Placental pericyte (primary cell): ENCODE measurements at places on chromosomes 3 and 15. TPM values are rescaled to one million over a fixed set of nuclear protein-coding genes. Genes with fewer than 3 reads are reported as not detected.

MEGF11 gene
- total RNA-seq: under 0.01 TPM in 1 of 2 replicates, not detected in the other

MOBP gene
- total RNA-seq: not detected in 2 replicates

UBA7 gene
- 27.9 and 44.2 TPM in 2 replicates for total RNA-seq

GNAT1 gene
- not detected in 2 replicates for total RNA-seq

PLSCR2 gene
- not detected in 2 replicates for total RNA-seq

RSL24D1 gene
- 63.0 and 121 TPM in 2 replicates for total RNA-seq

CNTN3 gene
- 0.66 and 2.6 TPM in 2 replicates for total RNA-seq

SAMD7 gene
- total RNA-seq: not detected in 2 replicates

SERPINI2 gene
- not detected in 2 replicates for total RNA-seq

MST1R gene
- 0.43 and 1.3 TPM in 2 replicates for total RNA-seq

TMCO5A gene
- total RNA-seq: not detected in 2 replicates

SIAH2 gene
- total RNA-seq: 33.5 and 41.2 TPM in 2 replicates

CCR3 gene
- total RNA-seq: not detected in 2 replicates

PIK3CA gene
- 26.9 and 34.8 TPM in 2 replicates for total RNA-seq

SEC22C gene
- total RNA-seq: 40.9 and 79.0 TPM in 2 replicates
